Cortex of kidney (tissue), 1 donor: ENCODE measurements at places on chromosomes 7 and 10.

- no peak for DNase-seq
Observed at GRCh38 chr7:55033236-55033846, 14.5 kb downstream of the EGFR start.

DNA sequence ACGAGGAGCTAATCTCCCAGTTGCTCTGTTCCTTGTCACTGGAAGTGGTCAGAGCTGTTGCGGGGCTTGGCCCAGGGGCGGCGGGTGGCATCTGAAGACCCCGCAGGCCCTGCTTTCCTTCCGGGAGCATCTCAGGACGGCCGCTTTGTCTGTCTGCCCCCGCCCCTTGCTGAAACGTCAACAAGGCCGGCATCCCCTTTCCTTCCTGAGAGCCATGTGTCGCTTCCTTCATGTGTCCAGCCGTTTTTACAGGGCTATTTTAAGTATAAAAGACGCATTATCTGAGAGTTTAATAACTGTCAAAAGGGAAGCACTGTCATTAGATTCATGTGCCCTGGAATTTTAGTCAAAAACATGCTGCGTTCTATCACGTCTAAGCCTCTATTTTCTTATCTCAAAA lies 110.4 kb downstream of the CUX1 start:
- DNase-seq, result no peak

- no peak for DNase-seq
Observed at GRCh38 chr10:123675811-123676210, 9.7 kb downstream of the GPR26 start.

- DNase-seq, result no peak
Observed at GRCh38 chr10:132249226-132249724, 58.5 kb downstream of the STK32C start.

- no peak for DNase-seq
Observed at GRCh38 chr7:26368542-26368941, 76.9 kb downstream of the SNX10 start.

DNA sequence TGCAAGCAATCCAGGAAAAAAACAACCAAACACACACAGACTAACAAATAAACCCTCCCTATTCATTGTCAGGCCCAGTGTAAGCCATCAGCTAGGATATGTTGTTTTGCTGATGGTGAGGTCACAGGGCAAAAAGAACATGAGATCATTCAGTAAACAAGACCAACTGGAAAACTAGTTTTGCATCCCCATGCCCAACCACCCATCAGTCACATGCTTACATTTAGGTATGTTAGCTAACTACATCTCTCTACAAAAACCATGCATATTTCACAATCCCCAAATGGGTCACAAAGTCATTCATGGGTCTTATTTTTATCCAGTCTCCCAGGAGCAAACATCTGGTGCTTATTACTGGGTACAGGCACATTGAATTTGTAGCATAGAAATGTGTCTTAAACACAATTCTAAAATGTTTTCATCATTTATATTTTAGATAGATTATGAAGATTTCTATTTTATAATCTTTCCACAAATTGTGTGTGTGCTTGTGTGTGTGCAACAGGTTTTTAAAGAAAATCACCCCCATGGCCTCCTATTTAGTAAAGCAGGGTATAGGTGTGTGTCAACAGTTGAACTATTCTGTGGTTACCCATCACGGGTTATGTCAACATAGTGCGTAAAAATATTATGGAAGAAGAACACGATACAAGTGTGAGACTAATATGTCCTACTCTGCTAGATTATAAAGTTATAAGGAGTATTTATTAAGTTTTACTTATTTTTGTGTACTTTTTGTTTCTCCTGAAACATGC lies 103.8 kb upstream of the AKR1E2 start:
- no peak for DNase-seq

- no peak for DNase-seq
Observed at GRCh38 chr7:84848219-84848973, 338.5 kb downstream of the SEMA3D start.

DNA sequence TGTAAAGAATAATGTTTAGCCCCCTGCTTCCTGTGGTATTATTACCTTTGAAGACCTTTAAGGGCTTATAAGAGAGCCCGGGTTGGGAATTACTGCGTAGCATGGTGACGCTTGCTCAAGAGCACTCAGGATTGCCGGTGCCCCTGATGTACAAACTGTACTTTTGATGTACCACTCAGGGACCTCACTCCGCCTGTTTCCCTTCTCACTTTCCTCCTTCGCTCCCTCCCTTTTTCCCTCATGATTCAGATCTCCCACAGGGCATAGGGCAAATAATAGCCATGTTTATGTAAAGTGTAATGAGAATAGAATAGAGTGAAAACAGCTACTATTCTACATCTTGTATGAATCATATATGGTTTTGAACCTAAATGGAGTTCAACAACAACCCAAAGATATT lies 77.8 kb upstream of the PDCD4 start:
- no peak for DNase-seq

DNA sequence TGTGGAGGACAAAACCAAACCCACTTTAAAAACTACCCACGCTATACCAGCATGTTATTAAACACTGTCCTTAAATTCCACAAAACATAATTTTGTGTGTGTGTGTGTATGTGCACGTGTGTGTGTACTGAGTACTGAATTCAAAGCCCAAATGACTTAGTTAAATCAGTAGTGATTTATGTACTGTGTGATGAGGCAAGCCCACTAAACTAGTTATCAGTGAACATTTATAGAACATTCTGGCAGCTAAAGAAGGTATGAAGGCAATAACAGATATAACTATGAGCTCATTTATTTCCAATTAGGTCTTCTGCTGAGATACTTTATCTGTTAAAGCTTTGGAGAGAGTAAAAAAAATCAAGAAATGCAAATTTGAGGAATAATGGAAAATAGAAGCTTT lies 115.1 kb downstream of the CPED1 start:
- DNase-seq, result no peak

DNA sequence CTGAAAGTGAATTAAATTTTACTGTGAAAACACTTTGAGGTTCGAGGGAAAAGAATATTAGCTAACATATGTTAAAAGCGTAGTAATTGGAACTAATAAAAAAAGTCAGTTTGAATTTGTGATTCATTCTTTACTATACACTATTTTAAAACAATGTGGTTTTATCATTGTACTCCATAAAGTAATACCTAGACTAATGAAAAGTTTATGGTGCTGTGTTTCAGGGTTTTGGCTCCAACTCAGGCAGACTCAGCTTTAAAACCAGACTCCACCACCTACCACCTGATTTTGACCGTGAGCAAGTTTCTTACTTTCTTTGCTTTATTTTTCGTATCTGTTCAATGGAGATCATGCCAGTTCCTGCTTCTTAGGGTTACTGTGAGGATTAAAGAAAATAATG lies 9.2 kb upstream of the PRTFDC1 start:
- DNase-seq, result no peak

- DNase-seq, result no peak
Observed at GRCh38 chr10:48836605-48837004, 103.0 kb downstream of the LRRC18 start.

- no peak for DNase-seq
Observed at GRCh38 chr7:75038508-75038907, 35.1 kb downstream of the RCC1L start.

DNA sequence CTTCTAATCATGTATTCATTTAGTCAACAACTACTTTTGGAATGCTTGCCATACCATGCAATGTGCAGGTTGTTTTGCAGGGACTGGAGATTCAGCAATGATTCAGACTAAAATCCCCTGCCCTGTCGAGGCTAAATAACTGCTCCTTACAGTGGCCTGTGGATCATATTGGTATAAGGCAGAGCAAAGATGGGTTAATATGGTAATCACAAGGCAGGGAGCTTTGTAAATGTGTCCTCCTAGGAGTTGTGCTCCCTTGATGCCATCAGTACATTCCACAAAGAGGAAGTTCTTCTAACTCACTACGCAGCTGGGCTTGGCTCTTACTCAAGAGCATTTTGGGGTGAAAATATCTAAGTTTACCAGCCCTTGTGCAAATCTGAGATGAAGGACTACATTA lies 614 bp upstream of the IFIT2 start:
- DNase-seq, result no peak

DNA sequence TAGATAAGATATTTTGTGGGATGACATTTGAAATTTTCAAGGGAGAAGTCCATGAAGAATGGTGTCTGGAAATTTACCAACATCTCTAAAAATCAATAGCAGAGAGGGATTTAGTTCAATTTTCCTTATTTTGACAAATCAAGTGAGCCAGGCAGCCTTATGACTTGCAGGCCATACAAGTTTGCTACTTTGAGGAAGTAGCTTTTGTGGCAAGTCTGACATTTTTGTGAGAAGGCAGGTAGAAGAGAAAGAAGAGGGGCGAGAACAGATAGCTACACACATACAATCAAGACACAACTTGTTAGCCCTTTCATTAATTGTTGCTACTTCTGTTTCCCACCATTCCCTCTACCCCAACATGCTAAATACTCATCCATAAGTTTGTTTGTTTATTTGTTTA lies 74.5 kb upstream of the OIT3 start:
- DNase-seq, result no peak

GRCh38 chr10:6204341-6205191 lies 1.8 kb downstream of the PFKFB3 start:
- DNase-seq, result no peak

GRCh38 chr10:74991435-74991834 lies 120.0 kb upstream of the SAMD8 start:
- DNase-seq, result no peak

DNA sequence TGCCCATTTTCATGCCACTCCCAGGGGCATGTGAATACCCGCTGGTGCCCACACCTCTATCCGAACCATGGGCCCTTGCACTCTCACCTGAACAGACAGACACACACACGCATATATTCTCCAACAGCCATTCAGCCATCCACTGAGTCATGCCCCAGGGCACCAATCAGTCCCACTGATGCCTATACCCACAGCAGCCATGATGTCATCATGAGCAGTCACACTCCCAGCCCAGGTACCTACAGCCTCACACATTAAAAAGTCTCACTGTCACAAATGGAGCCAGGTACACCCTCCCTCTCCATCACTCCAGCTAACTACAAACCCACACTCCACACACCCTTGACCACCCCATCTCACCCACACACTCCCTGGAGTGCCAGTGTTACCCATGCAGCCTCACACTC lies 12.2 kb downstream of the VSIR start:
- no peak for DNase-seq

GRCh38 chr7:140653319-140654108 lies 12.9 kb upstream of the DENND2A start:
- no peak for DNase-seq

- no peak for DNase-seq
Observed at GRCh38 chr10:131946321-131946751, 35.4 kb downstream of the BNIP3 start.

DNA sequence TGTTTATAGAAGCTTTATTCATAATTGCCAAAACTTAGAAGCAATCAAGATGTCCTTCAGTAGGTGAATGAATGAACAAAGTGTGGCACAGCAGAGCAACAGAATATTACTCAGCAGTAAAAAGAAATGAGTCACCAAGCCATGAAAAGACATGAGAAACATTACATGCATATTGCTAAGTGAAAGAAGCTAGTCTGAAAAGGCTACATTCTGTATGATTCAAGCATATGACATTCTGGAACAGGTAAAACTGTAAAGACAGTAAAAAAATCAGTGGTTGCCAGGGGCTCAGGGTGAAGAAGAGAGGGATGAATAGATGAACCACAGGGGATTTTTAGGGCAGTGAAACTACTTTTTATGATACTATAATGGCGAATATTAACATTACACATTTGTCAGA lies 80.9 kb upstream of the APBB1IP start:
- DNase-seq, result no peak

- DNase-seq, result no peak
Observed at GRCh38 chr10:78761311-78761781, 307.4 kb upstream of the ZMIZ1 start.

DNA sequence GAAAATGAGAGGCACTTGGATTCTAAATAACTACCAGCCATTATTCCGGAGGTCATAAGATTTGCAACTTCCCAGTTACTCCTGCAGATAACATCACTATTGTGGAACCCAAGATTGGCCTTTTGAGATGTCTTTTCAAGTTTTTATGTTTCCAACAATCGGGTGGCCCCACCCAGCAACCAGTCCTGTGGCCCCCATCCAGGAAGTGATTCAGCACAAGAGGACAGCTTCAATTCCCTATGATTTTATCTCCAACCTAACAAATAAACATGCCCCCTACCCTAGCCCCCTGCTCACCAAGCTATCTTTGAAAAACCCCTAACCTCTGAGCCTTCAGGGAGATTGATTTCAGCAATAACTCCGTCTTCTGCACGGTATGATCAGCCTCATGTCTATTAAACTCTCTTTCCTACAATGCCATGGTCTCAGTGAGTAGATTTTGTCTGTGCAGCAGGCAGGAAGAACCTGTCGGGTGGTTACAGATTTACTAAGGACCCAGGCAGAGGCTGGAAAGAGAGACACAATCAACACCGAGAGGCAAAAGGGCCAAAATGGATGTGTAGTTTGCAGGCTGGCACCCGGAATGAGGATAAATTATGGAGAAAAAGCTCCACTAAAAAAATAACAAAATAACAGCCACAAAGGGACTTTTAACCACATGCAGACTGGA lies 83.9 kb upstream of the UNC5B start:
- DNase-seq, result no peak

DNA sequence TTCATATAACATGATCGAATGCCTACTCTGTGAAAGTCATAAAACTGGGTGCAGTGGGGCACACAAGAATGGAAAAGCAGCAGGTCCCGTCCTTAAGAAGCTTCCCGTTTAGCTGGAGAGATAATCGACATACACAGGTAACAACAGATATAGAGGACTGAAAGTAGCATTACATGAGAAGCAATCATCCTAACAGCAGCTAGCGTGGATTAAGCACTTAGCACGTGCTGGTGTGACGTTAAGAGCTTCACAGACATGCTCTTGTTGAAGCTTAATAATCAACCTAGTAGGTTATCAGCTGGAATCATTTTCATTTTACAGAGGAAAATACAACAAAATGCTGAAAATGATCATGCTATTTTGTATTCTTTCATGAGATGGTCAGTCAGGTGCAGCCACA lies 184.8 kb downstream of the GPAM start:
- DNase-seq, result no peak

- no peak for DNase-seq
Observed at GRCh38 chr7:18503126-18503866, 7.7 kb downstream of the HDAC9 start.

GRCh38 chr10:104336821-104337467 lies 1.3 kb downstream of the ITPRIP start:
- DNase-seq, result no peak

DNA sequence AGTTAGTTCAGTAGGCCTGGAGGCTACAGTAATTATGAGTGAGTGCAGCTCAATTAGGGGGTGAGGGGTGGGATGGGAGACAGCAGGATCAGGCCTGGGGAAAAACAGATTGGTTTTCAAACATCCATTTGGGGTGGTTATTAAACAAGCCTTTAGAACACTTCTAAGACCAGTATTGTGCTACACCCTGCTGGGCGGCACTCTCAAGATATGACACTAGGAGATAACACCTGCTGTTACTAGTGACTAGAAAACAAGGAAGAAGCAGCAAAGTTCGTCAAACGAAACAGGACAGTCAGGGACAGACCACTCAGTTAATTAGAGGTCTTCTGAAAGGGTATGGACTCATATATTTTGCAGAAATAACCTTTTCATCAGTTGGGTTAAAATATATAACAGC lies 353.6 kb downstream of the PTEN start:
- no peak for DNase-seq

GRCh38 chr10:44647473-44647872 lies 262.6 kb upstream of the CXCL12 start:
- DNase-seq, result no peak
